ENCODE measurements at places on chromosomes 5 and 9.

DNA sequence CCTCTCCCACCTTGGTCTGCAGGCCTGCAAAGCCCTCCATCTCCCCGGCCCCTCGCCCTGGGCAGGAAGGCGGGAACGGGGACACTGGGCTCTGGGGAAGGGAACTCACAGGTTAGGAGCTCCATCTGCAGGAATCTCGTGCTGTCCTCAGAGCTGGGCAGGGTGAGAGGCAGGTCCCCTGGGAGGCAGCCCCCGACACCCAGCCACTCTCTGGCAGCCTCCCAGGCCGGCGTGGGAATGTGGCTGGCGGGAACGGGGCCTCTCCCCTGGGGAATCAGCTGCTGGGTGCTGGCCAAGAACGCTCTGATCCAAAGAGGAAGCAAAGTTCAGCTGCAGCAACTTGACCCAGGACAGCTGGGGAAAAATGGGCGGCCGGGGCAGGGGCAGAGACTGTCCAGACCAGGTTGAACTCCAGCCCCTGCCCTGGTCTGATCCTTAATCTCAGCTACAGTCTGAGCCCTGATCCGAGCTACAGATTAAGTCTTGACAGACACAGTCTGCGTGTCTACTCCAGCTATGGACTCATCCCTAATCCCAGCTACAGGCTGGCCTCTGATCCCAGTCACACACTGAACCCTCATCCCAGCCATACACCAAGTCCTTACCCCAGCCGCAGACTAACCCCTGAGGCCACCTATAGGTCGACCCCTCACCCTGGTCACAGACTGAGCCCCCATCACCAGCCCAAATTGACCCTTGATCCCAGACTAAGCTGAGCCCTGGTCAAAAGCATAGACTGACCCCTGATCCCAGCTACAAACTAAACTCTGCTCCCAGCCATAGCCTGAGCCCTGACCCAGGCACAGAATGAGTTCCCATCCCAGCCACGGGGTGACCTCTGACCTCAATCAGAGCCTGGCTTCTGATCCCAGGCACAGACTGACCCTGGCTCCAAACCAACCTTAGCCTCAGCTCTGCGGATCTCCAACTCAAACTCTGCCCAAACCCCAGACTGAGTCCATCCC is 37.3 kb upstream of the EGFL7 start:
- DNase-seq = no peak

DNA sequence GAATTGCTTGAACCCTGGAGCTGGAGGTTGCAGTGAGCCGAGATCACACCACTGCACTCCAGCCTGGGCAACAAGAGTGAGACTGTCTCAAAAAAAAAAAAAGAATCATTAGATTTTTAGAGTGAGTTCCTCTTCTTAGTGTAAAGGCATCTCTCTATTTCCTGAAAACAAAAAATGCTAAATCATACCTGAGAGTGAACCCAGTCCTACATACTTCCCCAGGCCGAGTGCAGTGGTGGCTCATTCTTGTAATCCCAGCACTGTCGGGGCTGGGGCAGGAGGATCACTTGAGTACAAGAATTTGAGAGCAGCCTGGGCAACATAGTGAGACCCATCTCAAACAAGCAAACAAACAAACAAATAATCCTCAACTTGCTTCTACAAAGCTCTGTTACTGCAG is 38.2 kb upstream of the LPAR1 start:
- no peak for DNase-seq

GRCh38 chr9:134245179-134245578 is 80.8 kb upstream of the RNU6ATAC start:
- no peak for DNase-seq

DNA sequence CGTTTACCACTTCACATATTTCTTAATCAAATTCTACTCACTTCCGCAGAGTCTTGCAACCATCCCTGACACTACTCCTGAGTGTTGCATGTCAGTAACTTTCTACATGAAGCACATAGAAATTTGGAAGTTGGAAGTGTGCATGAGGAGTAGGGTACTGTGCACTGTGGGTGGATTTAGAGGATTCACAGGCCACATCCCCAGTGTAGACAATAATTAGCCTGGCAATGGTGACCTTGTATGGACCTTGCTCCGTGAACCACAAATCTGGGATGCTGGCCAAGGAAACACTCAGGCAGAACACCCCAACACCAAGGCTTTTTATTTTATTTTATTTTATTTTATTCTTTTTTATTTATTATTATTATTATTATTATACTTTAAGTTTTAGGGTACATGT is 25.5 kb downstream of the CTSL start:
- DNase-seq = no peak

DNA sequence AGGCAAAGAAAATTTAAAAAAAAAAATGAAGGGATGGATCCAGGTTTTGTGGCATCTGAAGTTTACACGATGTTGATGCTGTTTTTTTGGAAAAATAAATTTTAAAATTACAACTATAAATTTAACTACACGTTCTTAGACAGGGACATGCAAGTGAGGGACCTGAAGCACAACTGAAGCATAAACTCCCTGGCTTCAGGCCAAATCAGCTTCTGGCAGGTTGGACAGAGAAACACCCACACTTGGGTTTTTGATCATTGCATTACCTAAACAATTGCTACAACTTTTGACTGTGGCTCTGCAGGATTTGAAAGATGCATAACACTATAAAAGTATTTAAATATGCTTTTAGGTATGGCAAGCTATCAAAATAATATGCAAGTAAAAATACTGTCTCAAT is 1318.3 kb upstream of the DMAC1 start:
- no peak for DNase-seq

DNA sequence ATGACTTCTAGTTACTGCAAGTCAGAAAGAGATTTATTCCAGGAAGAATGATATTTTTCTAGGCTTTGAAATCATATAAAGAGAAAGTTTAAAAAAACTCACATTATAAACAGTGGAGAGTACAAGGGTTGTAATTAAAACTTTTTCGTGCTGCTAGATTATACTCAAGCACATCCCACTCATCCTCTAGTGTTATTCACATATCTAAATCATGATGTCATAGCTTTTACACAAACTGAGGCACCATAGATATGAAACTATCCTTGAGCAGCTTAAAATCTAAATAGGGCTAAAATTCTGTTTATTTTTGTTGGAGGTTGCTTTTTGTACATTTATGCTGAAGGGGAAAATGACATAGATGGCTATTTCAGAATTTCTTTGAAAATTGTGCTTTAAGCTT is 30.0 kb downstream of the TENT2 start:
- DNase-seq = no peak

GRCh38 chr5:134088291-134088690 is 26.2 kb upstream of the TCF7 start:
- DNase-seq = no peak

GRCh38 chr5:32089146-32090000 is 84.7 kb downstream of the GOLPH3 start:
- DNase-seq = no peak

- DNase-seq = no peak
Observed at GRCh38 chr9:126696401-126697145, 82.8 kb downstream of the LMX1B start.

DNA sequence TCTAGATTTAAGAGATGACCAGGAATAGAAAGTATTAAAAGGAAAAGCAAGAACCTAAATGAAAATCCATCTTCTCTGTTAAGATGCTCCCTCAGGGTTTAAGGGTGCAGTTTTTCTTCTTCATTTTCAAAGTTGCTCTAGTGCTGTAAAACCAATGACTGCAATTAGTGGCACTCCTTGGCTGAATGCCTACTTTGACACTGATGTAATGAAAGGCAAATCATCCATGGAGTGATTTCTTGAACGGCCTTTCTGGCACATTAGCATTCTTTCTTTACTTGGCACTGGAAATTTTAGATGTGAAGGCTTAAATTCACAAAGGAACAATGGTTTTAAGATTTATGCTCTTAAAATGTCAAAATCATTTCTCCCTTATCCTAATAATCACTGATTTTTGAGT is 19.3 kb upstream of the ISCA1 start:
- no peak for DNase-seq

- no peak for DNase-seq
Observed at GRCh38 chr5:137486707-137487106, 12.4 kb downstream of the SPOCK1 start.

DNA sequence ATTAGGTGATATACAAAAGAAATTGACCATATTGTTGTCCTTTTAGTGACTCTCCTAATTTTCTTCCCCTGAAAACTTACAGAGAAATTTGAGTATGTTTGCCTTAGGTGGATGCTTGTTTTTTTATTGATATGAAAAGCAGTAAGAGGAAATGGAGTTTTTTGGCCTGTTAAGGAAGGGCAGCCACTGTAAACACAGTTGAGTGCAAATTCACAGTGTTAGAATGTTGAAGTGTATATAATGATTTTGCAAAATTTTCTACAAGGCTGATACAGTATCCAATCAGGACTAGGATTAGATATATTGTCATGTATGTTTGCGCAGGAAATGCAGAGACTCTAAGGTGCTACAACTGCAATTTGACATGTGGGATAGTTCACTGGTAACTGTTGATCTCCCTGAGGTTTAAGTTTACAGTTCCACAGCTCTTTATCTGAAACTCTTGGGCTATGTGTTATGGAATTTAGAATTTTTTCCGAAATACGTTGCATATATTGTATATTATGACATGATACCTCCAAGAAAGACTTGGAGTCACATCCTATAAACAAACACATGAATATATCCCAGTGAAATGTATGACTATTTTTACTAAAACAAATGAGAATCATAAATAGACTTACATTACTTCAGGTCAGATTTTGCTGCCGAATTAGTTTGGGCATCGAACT is 62.5 kb downstream of the FXN start:
- no peak for DNase-seq

All from NCI-H1092 (cell line).